ENCODE measurements at places on chromosomes 1 and 21.

DNA sequence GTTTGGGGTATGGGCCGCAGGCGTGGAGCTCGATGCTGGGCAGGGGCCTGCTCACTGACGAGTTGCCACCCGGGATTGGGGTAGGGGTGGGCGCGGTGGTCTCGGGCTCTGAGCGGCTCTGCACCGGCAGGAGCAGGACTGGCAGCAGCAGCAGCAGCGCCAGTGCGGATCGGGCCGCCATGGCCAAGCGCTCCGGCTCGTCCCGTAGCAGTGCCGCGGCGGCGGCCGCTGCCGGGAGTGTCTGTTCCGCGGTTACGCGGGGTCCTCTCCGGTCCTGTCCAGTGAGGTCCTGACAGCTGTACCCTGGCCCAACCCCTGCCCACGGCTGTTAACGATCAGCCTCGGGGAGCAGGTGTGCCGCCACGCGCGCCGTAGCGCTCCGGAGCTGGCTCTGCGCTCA is 26.5 kb downstream of the ADARB1 start:
- no peak for DNase-seq

- no peak for DNase-seq
Observed at GRCh38 chr1:242839101-242839500, 314.6 kb upstream of the PLD5 start.

- DNase-seq = no peak
Observed at GRCh38 chr1:2493691-2494322, 17.7 kb downstream of the PLCH2 start.

- DNase-seq = no peak
Observed at GRCh38 chr1:57824535-57824934, 400.7 kb upstream of the DAB1 start.

DNA sequence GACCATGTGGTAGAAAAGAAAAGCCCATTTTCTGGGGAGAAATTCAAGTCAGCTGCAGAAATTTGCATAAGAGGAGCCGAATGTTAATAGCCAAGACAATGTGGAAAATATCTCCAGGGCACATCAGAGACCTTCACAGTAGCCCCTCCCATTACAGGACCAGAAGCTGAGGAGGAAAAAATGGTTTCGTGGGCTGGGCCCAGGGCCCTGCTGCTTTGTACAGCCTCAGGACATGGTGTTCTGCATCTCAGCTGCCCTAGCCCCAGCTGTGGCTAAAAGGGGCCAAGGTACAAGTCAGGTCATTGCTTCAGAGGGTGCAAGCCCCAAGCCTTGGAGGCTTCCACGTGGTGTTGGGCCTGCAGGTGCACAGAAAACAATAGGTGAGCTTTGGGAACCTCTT is 108.3 kb downstream of the DMRTB1 start:
- DNase-seq = no peak

GRCh38 chr1:246591504-246591903 is 25.2 kb downstream of the CNST start:
- DNase-seq = no peak

GRCh38 chr1:83791821-83792437 is 207.0 kb downstream of the TTLL7 start:
- no peak for DNase-seq

GRCh38 chr21:31220575-31220974 is 123.5 kb downstream of the TIAM1 start:
- no peak for DNase-seq

- DNase-seq = no peak
Observed at GRCh38 chr1:79682478-79682877, 675.9 kb upstream of the ADGRL4 start.

DNA sequence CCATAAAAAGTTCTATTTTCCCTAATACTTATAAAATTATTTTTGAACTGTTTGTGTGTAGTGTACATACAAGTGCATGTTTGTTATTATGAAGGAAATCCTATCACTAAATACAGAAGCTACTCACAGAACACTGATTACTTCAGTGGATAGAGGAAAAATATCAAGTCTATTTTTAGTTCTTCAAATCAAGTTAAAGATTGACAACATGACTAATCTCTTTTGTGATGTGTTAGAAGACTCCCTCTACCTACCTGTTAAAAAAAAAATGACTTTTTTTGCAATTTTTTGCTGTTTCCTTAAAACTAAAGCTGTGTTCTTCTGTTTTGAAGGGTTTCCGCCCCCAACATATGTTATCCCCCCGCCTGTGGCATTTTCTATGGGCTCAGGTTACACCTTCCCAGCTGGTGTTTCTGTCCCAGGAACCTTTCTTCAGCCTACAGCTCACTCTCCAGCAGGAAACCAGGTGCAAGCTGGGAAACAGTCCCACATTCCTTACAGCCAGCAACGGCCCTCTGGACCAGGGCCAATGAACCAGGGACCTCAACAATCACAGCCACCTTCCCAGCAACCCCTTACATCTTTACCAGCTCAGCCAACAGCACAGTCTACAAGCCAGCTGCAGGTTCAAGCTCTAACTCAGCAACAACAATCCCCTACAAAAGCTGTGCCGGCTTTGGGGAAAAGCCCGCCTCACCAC is 45.5 kb downstream of the NCF2 start:
- DNase-seq = no peak

DNA sequence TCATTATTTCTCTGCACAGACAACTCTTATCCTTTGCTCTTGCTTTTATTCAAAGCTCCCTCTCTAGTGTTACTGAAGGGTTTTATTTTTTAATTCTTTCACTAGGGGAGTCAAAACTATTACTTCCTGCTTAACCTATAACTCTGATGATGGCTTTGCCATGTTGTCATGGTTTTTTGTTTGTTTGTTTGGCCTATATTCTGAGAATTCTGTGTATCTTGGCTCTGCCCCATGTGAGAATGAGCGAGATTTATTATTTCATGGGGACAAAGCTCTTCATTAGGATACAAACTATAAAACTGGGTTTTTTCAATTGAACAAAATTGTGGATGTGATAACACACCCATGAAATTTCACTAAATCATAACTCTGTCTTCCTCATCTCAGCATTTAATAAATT is 190.5 kb upstream of the C1orf105 start:
- no peak for DNase-seq

DNA sequence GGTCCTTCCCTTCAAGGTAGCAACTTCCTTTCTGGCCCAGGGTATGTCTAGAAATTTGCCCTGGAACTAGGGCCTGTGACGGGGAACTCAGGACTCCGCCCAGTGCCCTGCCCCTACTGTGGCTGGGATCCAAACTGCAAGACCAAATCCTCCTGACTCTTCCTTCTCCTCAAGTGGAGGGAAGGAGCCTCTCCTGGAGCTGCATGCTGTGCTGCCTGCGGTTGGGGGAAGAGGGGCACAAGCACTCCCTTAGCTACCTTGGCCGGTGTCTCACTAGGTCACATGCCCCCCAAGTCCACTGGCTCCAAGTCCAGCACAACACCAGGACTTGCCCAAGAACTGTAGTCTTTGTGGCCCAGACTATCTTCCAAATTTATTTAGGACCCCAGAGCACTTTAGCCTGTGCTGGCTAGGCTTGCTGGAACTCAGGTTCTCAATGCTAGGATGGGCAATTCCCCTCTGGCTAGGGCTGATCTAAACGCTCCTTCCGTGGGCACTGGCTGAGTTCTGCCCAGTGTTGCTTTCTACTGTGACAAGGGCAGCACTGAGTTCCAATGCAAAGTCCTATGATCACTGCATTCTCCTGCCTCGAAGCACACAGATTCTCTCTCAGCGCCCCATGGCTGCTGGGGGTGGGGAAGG is 12.2 kb downstream of the ADSS2 start:
- no peak for DNase-seq

DNA sequence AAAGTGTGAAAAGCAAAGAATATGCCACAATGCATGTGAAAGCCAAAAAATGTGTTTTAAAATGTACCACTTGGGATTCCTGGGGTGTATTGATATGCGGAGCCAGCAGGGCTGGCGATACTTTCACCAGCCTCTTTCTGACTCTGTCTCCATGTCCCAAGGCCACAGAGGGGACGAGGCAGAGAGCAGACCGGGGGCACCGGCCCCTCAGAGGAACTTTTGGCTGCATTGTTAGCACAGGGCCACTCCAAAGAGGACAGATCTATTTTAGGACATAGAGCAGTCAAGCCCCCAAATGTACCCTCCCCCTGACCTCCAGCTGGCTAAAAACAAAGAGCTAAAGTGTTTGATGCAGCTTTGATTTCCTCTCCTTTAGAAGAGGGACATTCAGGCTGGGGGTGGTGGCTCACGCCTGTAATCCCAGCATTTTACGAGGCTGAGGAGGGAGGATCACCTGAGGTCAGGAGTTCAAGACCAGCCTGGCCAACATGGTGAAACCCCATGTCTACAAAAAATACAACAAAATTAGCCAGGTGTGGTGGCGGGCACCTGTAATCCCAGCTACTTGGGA is 25.6 kb upstream of the ZNF436 start:
- DNase-seq = no peak

Measured in activated CD4-positive, alpha-beta T cell treated with anti-CD3 and anti-CD28 coated beads, Interleukin-2, amount 50 U/mL, for 4 hours (primary cell).